ENCODE measurements at places on chromosomes 12 and 14. TPM values are rescaled to one million over a fixed set of nuclear protein-coding genes. Genes with fewer than 3 reads are reported as not detected.

DNA sequence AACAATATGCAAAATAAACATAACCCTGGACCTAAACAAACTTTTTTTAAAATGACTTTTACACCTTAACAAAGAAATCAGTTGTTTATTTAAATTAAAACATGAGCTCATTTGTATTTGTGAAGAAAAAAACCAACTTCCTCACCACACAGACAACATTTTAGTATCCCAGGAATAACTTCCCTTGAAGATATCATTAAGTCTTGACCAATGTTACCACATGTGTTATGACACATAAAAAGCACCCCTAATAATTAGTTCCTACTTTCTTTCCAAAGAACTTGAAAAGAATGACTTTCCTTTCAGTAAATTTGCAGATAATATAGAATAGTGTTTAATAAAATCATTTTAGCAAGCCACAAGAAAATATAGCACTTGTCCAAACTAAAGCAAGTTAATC is 42.4 kb downstream of the DUSP16 start:
- H3K4me3 ChIP-seq = no peak overlapping the region
- H3K27ac ChIP-seq = no peak overlapping the region
- DNase-seq = no peak
- no peaks in the 10 kb centered on the region for H3K27me3 ChIP-seq

DNA sequence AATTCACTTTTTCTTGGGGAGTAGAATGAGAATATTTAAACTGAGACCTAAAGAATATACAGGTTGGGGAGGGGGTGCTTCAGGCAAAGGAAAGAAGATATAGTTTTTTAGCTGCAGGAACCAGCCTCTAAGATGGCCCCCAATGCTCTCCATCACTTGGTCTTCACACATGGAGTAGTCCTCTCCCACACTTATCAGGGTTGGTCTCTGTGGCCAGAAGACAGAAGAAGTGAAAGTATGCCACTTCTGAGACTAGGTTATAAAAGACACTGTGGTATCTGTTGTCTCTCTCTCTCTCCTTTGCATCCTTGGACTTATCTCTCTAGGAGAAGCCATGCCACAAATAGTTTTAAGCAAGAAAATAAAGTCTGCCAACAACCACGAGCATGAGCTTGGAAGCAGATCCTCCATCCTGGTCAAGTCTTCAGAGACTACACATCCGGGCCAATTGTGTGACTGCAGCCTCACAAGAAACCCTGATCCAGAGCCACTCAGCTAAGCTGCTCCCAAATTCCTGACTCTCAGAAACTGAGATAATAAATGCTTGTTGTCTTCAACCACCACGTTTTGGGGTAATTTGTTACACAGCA is 18.0 kb downstream of the PUS7L start:
- H3K27me3 ChIP-seq = no peaks in the 10 kb centered on the region
- H3K4me1 ChIP-seq = peaks cover 2% of the 10 kb centered on the region

GRCh38 chr12:79275631-79276030 is 411.1 kb downstream of the SYT1 start:
- H3K4me1 ChIP-seq = no peaks in the 10 kb centered on the region
- no peaks in the 10 kb centered on the region for H3K36me3 ChIP-seq
- no peak overlapping the region for H3K4me3 ChIP-seq
- H3K27me3 ChIP-seq = no peaks in the 10 kb centered on the region
- no peak for DNase-seq

- no peak overlapping the region for H3K27ac ChIP-seq
- no peak overlapping the region for H3K4me3 ChIP-seq
- no peaks in the 10 kb centered on the region for H3K36me3 ChIP-seq
- no peaks in the 10 kb centered on the region for H3K4me1 ChIP-seq
- no peak for DNase-seq
These were observed 48.0 kb downstream of the TSPAN8 start for GRCh38 chr12:71109834-71110233.

HPD gene
- total RNA-seq = not detected

DNA sequence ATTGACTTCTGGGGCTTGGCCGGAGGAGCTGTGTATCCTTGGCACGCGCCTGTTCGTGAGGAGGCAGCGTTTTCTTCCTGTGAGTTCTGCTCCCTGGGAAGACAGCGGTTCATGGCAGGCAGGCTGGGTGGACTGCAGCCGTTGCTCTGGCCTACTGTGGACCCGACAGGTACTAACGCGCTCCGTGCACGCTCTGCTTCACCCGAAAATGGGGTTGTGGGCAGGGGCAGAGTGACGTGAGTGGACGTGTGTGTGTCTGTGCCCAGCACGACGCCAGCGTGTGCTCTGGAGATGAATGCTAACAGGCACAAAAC is 179.1 kb downstream of the KIF26A start:
- H3K27ac ChIP-seq = peak overlapping the region; percentile 57
- no peak overlapping the region for H3K4me3 ChIP-seq
- no peaks in the 10 kb centered on the region for H3K27me3 ChIP-seq
- no peaks in the 10 kb centered on the region for H3K4me1 ChIP-seq
- DNase-seq = no peak

GRCh38 chr12:104792570-104792969 is 165.5 kb downstream of the SLC41A2 start:
- no peak overlapping the region for H3K27ac ChIP-seq
- H3K27me3 ChIP-seq = no peaks in the 10 kb centered on the region
- peaks cover 5% of the 10 kb centered on the region for H3K4me1 ChIP-seq
- no peak for DNase-seq
- H3K36me3 ChIP-seq = no peaks in the 10 kb centered on the region

DNA sequence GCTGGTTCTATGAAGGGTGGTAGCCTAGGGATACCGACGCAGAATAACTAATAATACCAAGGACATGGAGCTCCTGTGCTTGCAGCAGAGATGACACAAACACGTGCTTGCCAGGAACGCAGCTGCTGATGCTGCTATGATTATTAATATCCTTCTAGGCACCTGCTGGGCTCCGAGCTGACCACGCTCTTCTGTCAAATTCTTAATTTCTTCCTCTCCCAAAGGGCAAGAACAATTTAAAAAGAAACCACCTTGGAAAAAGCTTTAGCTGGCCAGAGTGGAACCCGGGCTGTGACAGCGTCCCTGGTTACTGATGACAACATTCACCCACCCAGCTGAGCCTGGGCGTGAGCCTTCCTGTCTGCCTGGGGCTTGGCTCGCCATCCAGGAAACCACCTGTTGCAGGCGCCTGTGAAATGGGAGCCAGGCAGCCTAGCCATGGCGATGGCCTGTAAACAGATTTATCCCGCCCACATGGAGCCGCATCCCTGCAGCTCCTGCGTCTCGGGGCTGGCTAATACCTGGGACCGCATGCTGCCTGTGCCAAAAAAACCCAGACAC is 28.8 kb downstream of the CLMN start:
- H3K27ac ChIP-seq = no peak overlapping the region
- peaks cover 4% of the 10 kb centered on the region for H3K4me1 ChIP-seq
- no peak for DNase-seq

DNA sequence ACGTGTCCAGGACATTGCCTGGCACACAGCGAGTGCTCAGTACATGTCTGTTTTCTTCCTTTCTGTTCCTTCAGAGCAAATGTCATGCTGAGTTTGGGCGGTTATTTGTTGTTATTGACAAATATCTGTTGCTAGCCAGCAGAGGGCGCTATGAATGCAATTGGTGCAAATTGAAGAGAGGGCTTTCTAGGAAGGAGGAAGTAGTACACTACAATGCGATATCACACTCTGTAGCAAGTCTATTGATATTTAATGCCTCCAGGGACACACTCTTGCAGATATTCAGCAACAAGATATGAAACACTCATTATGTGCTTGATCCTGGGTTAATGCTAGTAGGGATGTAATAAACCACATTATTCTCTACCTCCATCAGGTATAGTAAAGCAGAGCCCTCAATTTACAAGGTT is 267.3 kb upstream of the SRRM4 start:
- H3K36me3 ChIP-seq = no peaks in the 10 kb centered on the region
- DNase-seq = peak; percentile 42
- H3K4me3 ChIP-seq = no peak overlapping the region

DNA sequence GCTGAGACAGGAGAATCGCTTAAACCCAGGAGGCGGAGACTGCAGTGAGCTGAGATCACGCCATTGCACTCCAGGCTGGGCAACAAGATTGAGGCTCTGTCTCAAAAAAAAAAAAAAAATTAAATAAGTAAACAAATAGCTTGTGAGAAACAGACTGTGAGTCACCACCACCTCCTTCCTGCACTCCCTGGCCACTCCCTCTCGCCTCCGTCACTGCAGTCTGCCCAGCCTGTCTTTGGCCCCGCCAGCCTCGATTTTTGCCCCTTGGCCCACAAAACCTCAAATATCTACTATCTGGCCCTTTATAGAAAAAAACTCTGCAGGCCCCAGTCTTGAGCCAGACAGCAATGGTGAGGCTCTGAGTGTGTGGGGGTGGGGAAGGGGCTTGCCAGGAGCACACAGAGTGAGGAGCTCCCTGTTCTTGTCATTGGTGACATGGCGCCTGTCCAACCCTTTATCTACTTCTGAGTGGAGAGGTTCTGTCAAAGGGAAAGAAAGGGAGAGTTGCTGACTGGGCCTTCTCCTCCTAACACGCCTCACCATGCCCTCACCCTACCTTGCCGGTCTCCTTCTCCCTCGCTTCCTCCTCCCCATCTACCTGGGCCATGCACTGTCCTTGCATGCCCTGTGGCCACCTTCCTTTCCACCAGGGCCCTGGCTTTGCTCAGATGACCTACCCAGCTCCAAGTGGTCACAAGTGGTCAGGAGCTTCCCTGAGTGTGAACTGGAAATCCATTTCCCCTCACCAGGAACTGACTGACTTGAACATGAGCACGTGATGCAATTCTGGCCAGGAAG is 22.1 kb downstream of the LGMN start:
- DNase-seq = peak; percentile 35
- H3K36me3 ChIP-seq = peaks cover under 1% of the 10 kb centered on the region
- peaks cover 4% of the 10 kb centered on the region for H3K27me3 ChIP-seq
- peaks cover 24% of the 10 kb centered on the region for H3K4me1 ChIP-seq

SIRT4 gene
- total RNA-seq = 0.94 TPM

- H3K36me3 ChIP-seq = no peaks in the 10 kb centered on the region
- H3K4me1 ChIP-seq = no peaks in the 10 kb centered on the region
- no peak overlapping the region for H3K27ac ChIP-seq
- H3K27me3 ChIP-seq = no peaks in the 10 kb centered on the region
- H3K4me3 ChIP-seq = no peak overlapping the region
These were observed 305.9 kb downstream of the NUAK1 start for GRCh38 chr12:105832806-105833205.

DNA sequence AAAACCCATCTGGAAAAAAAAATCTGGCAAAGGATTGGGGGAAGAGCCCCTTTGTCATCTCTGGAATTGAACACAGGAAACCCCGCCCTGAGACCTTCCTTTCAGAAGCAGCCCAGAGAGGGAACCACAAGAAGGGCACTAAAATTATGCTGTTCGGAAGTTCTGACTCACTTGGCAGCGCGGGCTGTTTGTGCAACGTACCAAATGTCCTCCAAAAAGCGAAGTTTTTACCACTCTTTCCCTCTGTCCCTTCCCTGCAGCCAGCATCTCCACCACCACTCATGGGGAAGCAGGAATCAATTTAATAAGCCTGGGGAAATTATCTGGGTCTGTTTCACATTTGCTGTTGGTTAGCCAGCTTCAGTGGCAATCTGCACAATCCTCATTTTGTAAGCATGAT is 3.2 kb upstream of the SYNE3 start:
- peak overlapping the region; percentile 55 for H3K4me3 ChIP-seq
- peaks cover 14% of the 10 kb centered on the region for H3K36me3 ChIP-seq
- H3K27ac ChIP-seq = peak overlapping the region; percentile 94
- no peaks in the 10 kb centered on the region for H3K27me3 ChIP-seq

KRT72 gene
- total RNA-seq = 12.3 TPM

GRCh38 chr14:24439830-24440605 is 2.6 kb downstream of the SDR39U1 start:
- H3K27ac ChIP-seq = peak overlapping the region; percentile 75
- DNase-seq = no peak
- H3K4me1 ChIP-seq = peaks cover 72% of the 10 kb centered on the region
- H3K27me3 ChIP-seq = no peaks in the 10 kb centered on the region
- H3K4me3 ChIP-seq = no peak overlapping the region

PLEKHG7 gene
- total RNA-seq = not detected

- no peak overlapping the region for H3K4me3 ChIP-seq
- H3K27ac ChIP-seq = no peak overlapping the region
- H3K4me1 ChIP-seq = no peaks in the 10 kb centered on the region
- no peaks in the 10 kb centered on the region for H3K27me3 ChIP-seq
- H3K36me3 ChIP-seq = no peaks in the 10 kb centered on the region
- DNase-seq = no peak
These were observed 46.9 kb downstream of the RIMBP2 start for GRCh38 chr12:130669205-130669557.

DNA sequence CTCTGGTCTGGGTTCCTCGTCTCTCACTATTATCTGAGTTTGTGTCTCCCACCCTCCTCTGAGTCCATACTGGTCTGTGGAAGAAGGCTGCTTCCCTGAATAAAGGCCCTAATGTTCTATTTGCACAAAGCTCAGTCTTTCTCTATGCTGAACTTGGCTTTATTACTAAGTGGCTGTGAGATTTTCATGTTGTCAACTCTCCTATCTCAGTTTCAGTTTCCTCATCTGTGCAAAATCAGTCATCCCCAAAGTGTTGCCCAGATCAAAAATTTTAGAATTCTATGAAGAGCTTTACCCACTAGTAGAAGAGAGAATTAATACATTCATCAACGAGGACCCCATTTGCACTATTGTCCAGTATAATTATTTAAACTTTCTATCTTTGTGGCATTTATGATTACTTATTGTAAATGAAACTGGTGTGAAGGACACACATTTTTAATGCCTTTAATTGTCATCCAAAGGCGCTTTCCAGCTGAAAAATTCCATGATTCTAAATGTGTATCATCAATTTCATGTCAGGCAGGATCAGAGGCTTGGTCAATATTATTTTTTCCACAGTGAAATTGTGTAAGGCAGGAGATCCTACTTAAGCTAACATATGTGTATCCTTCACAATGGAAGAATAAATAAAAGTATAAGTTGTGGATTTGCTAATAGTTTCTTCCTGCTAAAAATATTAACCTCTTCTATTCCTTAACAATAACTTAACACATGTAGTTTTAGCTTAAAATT is 79.1 kb upstream of the EEA1 start:
- H3K4me1 ChIP-seq = peaks cover 8% of the 10 kb centered on the region
- DNase-seq = no peak
- no peaks in the 10 kb centered on the region for H3K27me3 ChIP-seq
- H3K4me3 ChIP-seq = no peak overlapping the region
- no peaks in the 10 kb centered on the region for H3K36me3 ChIP-seq

DNA sequence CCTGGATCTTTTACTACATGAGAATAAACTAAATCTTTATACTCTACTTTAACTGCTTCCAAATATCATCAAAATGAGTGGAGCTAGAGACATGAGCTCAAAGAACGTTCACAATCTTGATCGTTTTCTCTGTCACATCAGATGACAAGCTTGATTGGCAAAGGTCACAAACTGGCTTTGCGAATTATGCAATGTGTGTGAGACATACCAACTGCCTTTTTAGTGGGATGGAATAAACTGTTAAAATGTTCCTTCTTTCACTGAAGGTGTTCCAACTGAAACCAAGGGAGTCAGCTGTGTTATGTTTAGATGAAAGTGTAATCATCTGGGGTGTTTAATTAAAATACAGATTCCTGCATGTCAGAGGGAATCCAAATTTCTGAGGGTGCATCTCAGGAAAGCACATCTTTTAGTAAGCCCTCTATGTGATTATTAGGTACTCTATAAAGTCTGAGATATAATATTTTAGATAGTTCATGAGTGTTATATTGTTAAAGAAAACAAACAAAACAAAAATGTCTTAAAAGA is 21.9 kb downstream of the KITLG start:
- no peaks in the 10 kb centered on the region for H3K27me3 ChIP-seq
- H3K4me1 ChIP-seq = no peaks in the 10 kb centered on the region
- H3K36me3 ChIP-seq = no peaks in the 10 kb centered on the region
- no peak for DNase-seq
- H3K27ac ChIP-seq = no peak overlapping the region

GRCh38 chr12:3255057-3255456 is 177.9 kb downstream of the TSPAN9 start:
- no peak for DNase-seq
